ENCODE measurements at places on chromosomes 3 and 15.

DNA sequence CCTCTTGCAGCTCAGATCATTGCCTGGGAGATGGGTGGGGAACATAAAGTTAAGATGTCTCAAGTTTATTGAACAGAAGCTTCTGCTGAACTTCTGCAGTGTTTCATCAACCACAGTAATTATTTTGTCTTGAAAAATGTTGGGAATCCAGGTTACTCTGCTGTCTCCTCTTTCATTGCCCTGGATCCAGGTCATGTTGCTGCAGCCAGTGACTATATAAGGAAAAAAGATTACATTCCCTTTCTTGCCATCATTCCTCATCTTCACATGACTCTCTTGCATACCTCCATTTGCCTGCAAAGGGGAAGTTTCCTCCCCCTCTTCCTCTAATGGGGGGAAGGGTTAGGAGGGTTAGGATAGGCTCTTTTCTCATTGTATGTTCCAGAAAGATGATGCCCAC is 15.1 kb downstream of the GMNC start:
- no peak for DNase-seq

- no peak for DNase-seq
Observed at GRCh38 chr3:136939489-136939888, 18.3 kb upstream of the IL20RB start.

DNA sequence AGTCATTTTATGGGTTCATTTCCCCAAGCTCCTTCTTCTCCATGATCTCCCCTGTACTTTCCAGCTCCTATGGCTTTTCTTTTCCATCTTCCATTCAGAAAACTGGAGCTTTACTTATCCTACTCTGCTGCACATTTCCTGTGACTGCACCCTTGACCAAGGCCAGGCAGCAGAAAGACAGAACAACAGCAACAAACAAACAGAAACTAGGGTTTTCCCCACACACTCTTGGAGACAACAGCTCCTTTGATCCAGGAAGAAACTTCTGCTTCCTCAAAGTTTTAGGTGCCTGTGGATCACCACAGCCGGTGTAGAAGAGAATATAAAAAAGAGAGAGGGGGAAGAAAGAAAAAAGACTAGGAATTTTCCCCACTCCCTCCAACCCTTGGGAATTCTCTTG is 342.3 kb upstream of the CFAP20DC start:
- DNase-seq, result no peak

GRCh38 chr15:57537488-57538264 is 54.0 kb upstream of the MYZAP start:
- no peak for DNase-seq

- no peak for DNase-seq
Observed at GRCh38 chr3:42849017-42849416, 26.7 kb downstream of the CYP8B1 start.

GRCh38 chr3:37030588-37030987 is 37.3 kb downstream of the MLH1 start:
- DNase-seq, result no peak

- DNase-seq, result no peak
Observed at GRCh38 chr3:120448756-120449155, 2.0 kb downstream of the FSTL1 start.

- DNase-seq, result no peak
Observed at GRCh38 chr3:141328286-141329166, 39.8 kb upstream of the ZBTB38 start.

- no peak for DNase-seq
Observed at GRCh38 chr3:46703013-46703520, 1.9 kb downstream of the TMIE start.

- DNase-seq, result no peak
Observed at GRCh38 chr15:72887376-72887775, 103.8 kb upstream of the ADPGK start.

DNA sequence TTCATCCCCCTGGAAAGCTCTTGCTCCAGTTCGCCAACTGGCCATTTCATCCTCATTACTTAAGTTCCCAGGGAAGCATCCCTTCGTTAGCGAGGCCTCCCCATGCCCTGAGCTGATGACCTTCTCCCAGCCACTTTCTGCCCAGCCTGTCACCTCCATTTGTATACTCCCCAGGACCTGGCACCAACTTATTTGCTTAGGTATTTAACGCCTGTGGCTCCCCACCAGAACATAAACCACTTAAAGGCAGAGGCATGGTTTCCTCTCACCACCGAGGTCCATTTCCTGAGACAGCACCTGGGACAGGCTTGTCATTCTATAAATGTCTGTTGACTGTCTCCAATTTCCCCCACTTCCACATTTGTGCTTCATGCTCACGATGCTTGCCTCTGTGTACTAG is 189.0 kb downstream of the ZNF621 start:
- DNase-seq, result no peak

DNA sequence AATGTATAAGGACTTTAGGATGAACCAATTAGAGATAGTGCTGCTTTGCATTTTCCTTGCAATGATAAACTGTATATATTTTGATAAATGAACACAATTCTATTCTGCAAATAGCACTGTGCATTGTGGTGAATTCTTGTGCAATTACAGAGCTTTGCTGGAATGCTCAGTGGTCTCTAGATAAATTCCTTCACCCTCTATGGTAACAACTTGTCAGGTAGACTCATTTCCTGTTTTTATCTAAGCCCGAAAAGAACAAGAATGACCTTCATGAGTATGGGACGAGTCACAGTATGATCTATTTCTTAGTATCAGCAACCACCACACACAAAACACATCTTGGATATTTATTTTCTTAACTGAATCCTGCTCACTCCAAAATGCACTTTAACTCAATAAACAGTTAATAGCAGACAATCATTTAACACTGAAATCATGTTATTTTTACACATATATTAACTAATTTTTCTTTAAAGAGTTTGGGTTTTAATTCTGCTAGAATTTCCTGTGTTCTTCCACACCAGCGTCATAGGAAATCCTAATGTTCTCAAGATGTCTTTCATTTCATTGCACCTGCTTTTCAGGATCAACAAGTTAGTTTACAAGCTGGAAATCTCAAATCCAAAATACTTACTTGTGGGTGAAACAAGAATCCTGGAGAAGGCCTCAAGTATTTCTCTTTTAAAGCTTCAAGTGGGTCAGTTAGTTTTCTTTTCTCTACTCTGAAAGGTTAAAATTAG is 551.2 kb downstream of the MECOM start:
- no peak for DNase-seq

DNA sequence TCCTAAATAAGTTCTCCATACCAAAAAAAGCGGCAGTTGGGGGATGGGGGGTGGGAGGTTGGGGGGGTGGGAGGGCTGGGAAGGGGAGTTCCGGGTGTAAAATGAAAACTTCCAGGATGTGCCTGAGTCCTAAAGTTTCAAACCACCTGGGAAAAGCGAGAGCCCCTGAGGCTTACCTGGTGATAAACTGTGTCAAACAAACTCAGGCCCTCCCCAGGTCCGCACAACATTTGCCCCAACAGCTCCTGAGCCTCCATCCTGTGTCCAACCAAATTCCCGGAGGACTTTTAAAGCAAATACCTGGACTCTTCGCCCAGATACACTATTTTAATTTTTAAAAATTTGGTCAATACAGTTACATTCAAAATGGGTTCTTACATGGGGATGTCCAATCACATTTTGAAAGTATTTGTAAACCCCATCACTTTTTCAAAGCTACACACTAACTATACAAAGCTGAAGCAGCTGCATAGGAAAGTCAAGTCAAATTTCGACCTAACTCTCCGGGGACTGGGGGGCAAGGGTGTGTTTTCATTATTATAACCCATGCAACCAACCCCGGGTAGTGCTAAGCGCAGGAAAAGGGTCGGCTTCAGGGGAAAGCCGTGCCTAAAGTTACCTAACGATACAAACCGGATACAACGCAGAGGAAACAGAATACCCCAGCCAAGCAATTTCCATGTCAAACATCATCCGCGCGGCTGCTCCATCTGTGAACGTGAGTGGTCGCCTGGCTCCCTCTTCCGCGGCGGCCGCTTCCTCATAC is 685 bp upstream of the FOXB1 start:
- DNase-seq, result no peak

DNA sequence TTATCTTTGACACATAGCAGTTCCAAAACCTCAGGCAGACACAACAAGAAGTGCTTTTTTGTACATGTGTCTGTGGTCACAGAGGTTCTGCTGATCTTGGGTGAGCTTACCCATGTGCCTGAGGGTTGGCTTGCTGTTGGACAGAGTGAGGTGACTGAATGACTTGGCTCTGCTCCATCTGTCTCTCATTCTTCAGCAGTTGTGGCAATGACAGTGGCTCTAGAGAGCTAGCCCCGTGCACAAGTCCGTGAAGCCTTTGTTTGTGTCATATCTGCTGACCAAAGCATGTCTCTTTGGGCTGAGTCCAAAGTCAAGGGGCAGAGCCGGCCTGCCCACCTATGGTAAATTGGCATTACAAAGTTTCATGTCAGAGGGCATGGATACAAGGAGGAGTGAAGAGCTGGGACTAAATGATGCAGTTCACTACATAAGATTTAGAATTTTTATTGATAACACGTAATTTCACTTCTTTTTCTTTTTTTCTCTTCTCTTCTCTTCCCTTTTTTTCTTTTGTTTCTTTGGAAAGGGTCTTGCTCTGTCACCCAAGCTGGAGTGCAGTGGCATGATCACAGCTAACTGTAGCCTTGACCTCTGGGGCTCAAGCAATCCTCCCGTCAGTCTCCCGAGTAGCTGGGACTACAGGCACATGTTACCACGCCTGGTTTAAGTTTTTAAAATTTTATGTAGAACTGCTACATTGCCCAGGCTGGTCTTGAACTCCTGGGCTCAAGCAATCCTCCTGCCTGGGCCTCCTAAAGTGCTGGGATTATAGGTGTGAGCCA is 77.9 kb downstream of the ITPR1 start:
- DNase-seq, result peak; percentile 47

DNA sequence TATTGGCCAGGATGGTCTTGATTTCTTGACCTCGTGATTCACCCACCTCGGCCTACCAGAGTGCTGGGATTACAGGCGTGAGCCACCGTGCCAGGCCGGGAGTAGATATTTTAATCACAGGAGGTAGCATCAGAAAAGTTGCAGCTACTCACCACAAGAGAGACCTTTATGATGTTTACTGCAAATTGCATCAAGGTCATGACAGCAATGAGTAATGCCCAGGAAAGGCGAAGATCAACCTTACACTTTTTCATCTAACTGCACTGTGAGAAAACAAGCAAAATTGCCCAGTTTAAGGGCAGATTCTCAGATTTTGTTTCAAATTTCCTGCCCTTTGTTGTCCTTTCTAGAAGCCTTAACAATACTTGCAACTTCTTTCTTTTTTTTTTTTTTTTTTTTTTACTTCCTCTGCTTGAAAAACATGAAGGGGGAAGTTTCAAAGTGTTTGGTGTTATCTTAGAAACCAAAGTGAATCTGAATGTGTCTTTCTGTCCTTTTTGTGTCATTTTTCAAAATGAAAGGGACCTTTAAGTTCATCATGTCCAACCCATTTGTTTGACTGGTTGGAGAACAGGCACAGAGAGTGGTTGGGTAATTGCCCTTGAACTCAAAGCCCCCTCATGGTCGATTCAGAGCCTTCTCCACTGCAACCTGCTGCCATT is 25.0 kb downstream of the TGFBR2 start:
- peak; percentile 73 for DNase-seq

DNA sequence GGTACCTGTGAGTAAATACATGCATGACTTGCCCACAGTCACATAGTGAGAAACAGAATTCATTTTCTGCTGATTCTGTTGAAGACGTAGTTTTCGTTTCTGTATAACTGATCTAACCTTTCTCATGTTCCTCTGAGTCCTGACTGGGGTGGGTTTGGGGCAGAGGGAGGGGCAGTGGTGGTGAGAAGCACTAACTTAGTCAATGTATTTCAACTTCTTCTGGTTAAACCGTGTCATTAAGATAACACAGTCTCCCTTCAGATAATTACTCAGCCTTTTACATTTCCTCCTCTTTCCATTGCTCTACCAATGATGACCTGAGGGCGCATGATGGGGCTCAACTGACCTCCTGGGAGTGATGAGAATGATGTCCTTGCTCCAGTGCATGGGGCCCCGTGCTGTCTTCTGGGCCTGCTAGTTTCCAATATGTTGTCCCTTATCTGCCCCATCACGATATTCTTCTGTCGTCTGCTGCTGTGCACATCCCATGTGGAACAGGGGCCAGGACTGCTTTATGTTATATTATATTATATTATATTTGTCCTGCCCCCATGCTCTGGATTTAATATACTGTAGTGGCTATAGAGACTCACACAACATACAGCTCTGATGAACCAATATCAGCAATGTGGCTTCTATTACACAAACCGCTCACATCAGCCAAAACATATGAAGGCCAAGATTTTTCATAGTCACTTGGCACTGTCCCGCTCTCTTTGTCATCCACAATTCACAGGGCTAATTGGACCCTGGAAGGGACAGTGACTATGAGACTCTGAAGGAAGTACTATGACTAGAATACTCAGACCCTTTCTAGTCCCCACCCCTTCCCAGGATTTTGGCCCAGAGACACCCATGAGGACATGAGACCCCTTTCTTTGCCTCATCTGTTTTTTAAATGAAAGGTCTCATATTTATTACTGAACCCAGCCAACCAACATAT is 407.1 kb upstream of the MCTP2 start:
- DNase-seq, result no peak

GRCh38 chr3:16254916-16255315 is 9.8 kb downstream of the DPH3 start:
- no peak for DNase-seq

- no peak for DNase-seq
Observed at GRCh38 chr3:155339052-155339451, 45.6 kb upstream of the STRIT1 start.

GRCh38 chr15:68424754-68425390 is 7.1 kb downstream of the ITGA11 start:
- DNase-seq, result no peak

- DNase-seq, result no peak
Observed at GRCh38 chr3:45343947-45344346, 44.4 kb upstream of the LARS2 start.

DNA sequence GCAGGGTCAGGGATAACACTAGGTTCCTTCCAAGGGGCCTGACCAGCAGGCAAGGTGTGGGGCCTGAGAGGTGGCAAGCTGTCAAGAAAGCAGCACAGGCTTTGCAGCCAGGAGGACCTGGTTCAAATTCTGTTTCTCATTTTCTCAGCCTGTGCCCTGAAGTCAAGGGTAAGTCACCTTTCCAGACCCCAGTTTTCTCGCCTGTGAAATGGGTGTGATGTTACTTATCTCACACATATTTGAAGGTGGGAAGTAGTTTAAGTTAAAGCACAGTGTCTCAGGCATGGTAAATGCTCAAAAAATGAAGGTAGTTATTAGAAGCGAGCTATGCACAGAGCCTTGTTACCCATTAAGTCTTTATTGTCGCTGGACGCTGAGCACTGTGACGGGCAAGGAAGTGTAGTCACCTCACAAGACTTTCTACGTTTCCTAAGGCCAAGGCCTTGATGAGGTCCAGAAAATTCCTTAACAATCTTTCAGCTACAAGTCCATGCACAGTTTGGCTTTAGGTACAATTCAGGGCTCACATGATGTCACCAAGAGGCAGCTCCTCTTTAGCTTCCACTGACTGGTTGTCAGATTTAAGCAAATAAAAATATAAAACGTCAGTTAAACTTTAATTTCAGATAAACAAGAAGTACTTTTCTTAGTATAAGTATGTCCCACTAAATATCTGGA is 522.6 kb upstream of the PROK2 start:
- DNase-seq, result no peak

DNA sequence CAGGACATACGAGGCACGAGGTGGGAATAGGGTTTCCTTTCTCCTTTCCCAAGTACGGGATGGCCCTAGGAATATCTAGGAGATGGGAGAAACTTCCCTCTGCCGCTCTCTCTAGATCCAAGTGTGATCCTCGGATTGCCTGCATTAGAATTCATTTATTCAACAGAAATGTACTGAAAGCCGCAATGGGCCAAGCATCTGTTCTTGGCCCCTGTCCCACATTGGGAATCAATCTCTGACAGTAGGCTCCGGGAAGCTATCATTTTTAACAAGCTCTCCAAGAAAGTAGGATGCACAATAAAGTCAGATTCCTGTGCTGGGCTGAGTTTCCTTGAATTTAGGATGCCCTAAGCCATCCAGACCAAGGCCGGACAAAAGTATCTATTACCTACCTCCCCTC is 37.2 kb upstream of the CA12 start:
- no peak for DNase-seq

Measured in bone marrow (tissue), 2 donors.